ENCODE measurements at places on chromosomes 6 and 20. TPM values are rescaled to one million over a fixed set of nuclear protein-coding genes. Genes with fewer than 3 reads are reported as not detected.

DNA sequence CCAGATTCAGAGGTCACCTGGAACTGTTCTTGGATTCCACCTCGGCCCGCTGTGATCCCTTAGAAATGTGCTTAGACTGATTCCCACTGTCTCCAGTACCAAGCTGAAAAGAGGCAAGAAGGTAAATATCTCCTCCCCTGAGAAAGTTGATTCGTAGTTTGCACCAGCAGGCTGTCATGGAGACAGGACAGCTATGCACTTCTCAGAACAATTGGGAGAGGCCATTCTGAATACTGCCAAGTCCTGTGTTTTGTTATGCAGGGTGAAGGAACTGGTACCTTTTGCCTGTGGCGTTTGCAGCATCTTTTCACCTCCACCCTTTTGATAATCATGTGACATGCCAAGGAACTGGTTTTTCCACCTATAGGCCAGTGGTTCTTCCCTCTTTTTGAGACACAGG lies 58.2 kb upstream of the RNGTT start:
- H3K27me3 ChIP-seq = no peaks in the 10 kb centered on the region
- no peaks in the 10 kb centered on the region for H3K36me3 ChIP-seq
- DNase-seq = no peak
- H3K27ac ChIP-seq = no peak overlapping the region

- no peak overlapping the region for H3K27ac ChIP-seq
- H3K36me3 ChIP-seq = no peaks in the 10 kb centered on the region
- H3K4me3 ChIP-seq = no peak overlapping the region
- DNase-seq = no peak
- no peaks in the 10 kb centered on the region for H3K4me1 ChIP-seq
- H3K27me3 ChIP-seq = no peaks in the 10 kb centered on the region
These were observed 102.1 kb downstream of the ATG5 start for GRCh38 chr6:106223300-106223930.

DNA sequence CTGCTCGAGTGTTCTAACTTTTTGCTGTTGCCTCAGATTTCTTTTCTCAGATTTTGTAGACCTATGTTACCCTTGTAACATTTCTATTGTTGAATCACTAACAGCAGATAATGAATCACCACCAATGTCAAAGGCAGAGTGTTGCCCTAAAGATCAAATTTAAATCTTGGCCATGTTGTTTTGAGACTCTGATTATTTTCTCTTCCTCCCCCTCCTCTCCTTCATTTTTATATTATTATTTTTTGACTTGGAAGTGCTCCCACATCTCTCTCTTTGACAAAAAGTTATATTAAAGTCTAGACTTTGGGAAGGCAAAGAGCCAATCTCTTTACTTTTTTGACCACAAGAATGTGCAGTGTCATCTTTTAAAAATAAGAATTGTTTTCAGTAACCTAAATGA lies 422.7 kb downstream of the NKAIN2 start:
- no peaks in the 10 kb centered on the region for H3K36me3 ChIP-seq
- H3K27me3 ChIP-seq = no peaks in the 10 kb centered on the region
- H3K4me1 ChIP-seq = no peaks in the 10 kb centered on the region
- no peak overlapping the region for H3K4me3 ChIP-seq
- DNase-seq = no peak
- H3K27ac ChIP-seq = no peak overlapping the region

DNA sequence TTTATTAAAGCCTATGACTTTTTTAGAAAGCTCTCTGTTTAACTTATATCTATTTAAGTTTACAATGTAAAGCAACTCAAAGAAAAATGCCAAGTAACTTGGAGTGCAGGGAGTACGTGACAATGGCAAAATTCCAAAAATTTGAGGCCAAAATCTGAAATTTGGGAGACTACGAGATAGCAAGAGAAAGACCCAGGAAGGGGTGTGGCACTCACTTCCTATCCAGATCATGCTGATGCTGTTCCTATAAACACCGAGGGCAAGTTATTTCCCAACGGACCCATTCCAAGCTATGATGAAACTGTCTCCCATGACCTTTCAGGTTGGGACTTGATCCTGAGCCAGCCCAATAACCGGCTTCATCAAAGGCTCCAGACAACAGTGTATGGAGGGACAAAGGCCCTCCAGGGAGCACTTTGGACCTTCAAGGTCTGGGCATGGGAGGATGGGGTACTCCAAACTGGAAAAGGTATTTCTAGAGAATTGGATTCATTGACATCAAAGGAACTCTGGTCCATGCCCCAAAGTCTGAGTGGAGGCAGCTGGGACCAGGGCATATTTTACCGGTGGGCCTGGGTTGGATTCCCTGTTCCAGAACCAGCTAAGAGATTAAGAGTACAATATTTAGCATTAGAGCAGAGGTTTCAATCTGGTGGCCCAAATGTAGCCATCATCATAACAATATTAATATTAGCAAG lies 15.7 kb upstream of the SLC13A3 start:
- H3K27me3 ChIP-seq = no peaks in the 10 kb centered on the region
- no peaks in the 10 kb centered on the region for H3K4me1 ChIP-seq
- H3K27ac ChIP-seq = no peak overlapping the region
- no peak for DNase-seq

DNA sequence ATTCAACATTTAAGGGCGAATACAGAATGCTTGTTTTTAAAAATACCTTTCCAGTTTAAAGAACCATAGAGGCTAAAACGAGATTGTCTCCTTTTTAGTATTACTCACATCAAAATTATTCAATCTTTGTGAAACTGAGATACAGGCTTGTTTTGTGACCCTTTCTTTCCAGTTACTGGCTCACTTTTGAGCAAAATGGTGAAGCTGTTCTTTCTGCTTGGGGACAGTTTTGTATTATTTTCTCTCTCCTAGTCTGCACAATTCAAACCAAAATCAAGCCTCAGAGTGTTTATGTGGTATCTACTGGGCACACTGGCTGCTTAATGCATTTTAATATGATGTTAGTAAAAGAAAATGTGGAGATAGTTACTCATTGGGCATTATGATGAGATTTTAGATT lies 36.5 kb downstream of the HIVEP1 start:
- H3K4me3 ChIP-seq = no peak overlapping the region
- H3K27ac ChIP-seq = no peak overlapping the region
- H3K4me1 ChIP-seq = peaks cover 9% of the 10 kb centered on the region
- DNase-seq = no peak
- no peaks in the 10 kb centered on the region for H3K27me3 ChIP-seq

Gene DSP
- total RNA-seq = 243 TPM

Gene OR2H2
- not detected for total RNA-seq

Gene SLC13A3
- total RNA-seq = not detected

All from Peyer's patch (tissue), 4 donors.